ENCODE measurements at places on chromosomes 3 and 15. TPM values are rescaled to one million over a fixed set of nuclear protein-coding genes. Genes with fewer than 3 reads are reported as not detected.

DNA sequence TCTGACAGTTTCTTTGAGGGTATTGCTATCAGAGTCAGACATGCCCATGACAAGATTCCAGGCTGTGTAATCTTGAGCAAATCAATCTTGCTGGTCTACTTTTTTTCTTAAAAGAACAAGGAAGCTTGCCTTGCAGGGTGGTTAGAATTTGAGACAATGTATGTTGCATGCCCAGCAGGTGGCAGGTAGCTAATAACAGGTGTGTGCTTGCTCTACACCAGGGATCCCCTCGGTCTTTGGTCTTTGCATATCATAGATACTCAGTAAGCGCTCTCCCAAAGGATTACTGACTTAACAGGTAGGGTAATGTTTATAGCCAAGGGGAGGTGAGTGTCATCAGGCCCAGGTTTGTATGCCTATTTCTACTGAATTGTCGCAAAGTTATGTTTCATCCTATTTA lies 37.3 kb downstream of the CACNA1D start:
- peak; percentile 63 for DNase-seq

DNA sequence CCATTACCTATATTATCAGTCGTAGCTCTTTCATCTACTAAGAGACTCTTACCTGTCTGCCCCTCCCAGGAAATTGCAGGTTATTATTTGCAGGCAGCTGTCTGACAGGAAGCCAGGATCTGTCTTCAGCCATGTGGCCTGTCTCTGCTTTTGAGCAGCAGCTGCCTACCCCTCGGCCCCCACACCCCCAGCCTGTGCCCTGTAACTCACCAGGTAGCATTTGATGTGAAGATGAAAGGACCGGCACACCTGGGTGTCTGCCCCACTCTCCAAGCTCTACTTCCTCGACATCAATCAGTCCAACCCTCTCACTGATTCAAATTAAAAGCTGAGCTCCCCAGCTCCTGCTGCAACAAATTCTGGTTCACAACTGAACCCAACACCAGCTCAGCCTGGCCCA lies 197.2 kb upstream of the CTNNB1 start:
- no peak for DNase-seq

- no peak for DNase-seq
Observed at GRCh38 chr15:39488516-39488915, 92.4 kb upstream of the THBS1 start.

DNA sequence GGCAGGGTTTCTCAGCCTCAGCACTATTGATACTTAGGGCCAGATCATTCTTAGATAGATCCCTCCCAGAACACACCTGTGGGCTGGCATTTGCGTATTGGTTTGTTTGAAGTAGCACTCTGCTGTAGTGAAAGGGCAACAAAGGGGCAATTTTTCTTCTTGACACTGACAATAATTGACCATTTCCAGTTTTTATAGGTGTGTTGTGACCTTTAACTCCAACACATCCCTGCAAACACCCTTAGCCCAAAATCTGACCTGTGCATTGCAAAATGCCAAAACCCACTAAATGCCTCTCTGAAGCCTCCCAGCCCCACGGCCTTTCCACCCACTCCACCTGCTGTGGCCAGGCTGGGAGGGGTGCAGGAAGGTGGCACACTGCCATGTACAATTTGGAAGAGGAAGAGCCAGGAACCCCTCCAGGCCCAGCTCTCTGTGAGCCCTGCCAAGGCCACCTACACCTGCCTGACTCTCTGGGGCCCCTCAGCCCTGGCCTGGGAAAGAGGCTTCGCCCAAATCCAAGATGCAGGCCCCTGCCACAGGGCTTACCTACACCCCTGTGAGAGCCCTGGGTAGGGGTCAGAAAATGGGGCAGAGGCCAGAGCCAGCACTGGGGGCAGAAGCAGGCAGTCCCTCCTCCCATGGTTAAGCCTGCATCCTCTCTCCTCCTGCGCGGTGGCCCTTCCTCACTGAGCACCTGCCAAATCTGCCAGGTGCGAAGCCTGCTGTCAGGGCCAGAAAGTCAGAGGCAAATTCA lies 9.6 kb upstream of the CYP11A1 start:
- no peak for DNase-seq

DNA sequence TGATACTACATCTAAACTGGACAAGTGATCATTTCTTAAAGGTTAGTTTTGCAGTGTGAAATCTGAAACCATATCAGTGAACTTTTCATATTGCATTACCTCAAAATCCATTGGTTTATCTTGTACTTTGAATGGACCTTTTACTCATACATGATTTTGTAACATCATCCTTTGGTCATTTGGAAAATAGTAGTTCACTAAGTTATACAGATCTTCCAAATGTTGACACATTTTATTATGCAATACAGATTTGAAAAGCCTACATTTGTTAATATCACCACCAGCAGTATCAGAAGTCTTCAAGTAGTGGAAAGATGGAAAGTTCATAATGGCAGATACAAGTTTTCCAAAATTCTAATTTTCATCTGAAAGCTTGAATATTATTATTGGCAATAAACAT lies 64.0 kb upstream of the CDV3 start:
- no peak for DNase-seq

DNA sequence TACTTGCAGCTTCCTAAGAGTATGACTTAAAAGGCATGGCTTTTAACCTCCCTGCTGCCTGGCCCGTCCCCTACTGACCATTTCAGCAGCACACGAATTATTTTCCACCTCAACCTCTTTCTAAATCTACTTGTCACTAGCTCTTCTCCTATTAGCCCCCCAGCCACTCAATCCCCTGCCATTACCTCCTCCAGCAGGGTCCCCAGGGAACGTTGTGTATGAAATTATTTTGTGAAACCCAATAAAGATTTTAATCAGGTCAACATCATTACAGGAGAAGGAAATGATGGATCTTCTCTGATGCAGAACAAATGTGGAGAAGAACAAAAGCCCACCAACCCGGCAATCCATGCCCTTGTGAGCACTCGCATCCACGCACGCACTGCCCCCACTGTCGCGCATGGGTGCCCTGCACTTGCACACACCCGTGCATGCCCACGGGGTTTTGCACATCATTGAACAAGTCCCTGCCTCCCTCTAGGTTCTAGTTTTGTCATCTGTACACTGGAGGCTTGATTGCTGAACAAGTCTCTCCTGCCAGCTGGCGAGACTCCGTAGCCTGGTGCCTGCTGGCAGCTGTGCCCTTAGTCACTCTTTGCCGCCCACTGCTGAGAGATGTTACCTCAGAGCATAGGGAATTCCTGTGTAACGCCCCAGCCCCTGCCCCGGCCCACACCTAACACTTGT lies 51.6 kb downstream of the LINGO1 start:
- DNase-seq, result no peak

The AADACL2 gene
- not detected for total RNA-seq

The AP3B2 gene
- total RNA-seq, result 19.2 TPM

- DNase-seq, result no peak
Observed at GRCh38 chr3:171758109-171758508, 52.2 kb downstream of the PLD1 start.

GRCh38 chr3:169118666-169119370 lies 544.7 kb downstream of the MECOM start:
- DNase-seq, result no peak
